ENCODE measurements at places on chromosomes 6 and 20.

- DNase-seq, result no peak
Observed at GRCh38 chr6:35173427-35174087, 32.4 kb upstream of the TCP11 start.

DNA sequence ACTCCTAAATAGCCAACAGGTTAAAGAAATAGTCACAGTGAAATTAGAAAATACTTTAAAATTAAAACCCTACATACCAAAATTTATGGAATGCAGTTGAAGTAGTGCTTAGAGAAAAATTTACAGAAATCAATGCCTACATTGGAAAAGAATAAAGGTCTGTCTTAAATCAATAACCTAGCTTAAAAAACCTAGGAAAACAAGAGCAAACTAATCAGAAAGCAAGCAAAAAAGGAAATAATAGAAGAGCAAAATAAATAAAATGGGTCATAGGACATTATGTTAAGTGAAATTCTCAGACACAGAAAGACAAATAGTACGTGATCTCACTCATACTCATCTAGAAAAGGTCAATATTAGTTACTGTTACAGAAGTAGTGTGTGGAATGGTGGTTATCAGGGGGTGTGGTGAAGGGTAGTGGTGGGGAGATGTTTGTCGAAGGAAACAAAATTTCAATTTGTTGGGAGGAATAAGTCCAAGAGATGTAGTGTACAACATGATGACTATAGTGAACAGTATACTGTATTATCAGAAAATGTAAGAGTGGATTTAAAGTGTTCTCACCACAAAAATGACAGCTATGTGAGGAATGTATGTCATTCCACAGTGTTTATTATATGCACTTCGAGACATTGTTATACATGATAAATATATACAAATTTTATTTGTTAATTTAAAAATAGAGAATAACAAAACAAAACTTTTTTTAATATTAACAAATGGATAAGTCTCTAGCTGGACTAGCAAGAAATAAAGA lies 423.6 kb downstream of the CDH26 start:
- DNase-seq, result no peak

GRCh38 chr20:20687319-20687718 lies 25.1 kb downstream of the RALGAPA2 start:
- no peak for DNase-seq

DNA sequence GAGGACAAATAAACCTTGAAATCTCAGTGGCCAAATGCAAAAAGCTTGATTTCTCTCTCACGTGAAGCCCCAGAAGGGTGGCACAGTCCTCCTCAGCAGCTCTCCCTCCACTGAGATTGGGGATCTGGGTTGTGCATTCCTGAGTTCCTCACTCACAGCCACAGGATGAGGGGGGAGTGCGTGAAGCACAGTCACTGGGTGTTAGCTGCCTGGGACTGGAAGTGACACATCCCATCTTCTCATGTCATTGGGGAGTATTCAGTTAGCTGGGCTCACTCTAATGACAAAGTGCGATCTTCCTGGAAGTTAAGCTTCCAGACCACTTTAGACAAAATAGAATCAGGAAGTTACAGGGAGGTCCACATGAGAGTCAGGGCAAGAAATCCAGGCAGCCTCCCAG lies 192.2 kb upstream of the LRFN2 start:
- no peak for DNase-seq

DNA sequence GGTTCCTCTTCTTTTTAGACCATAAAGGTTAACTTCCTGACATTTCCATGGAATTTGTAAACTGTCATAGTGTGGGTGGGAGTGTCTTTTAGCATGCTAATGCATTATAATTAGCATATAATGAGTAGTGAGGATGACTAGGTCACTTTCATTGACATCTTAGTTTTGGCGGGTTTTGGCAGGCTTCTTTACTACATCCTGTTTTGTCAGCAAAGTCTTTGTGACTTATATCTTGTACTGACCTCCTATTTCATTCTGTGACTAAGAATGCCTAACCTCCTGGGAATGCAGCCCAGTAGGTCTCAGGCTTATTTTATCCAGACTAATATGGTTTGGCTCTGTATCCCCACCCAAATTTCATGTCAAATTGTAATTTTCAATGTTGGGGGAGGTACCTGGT lies 149.6 kb upstream of the SYNCRIP start:
- no peak for DNase-seq

- DNase-seq, result no peak
Observed at GRCh38 chr20:17971300-17972013, 2.6 kb downstream of the MGME1 start.

DNA sequence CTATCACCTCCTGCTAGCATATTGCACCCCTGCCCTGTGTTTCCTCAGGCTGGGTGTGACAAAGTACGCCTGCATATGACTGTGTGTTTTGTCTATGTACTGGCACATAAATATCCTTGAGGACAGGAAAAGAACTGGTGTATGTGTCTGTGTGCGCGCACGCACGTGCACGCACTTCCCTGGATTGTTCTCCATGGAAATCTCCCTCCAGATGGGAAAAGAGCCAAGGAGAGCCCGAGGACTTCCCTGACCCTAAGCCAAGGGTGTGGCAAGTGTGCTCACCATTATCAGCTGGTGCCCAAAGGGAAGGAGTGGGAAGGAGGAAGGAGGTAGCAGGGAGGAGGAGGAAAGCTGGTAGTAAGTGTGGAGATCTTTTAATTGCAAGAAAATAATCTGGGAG lies 117.6 kb downstream of the HIVEP2 start:
- no peak for DNase-seq

DNA sequence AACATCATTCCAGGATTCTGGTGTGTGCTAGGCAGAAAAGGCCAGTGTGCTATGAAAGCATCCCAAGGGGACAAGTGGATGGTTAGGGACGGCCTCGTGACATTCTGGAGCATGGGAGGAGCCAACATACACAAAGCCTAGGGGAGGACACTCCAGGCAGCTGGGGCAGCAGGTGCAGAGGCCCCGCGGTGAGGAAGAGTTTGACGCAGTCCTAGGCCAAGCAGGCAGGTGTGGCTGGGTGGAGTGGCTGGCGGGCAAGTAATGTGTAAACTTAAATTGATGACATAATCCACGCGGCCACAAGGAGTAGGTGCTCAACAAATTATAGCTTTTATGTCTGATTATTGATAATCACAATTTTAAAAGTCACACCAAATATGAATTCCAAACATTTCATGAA lies 93.6 kb downstream of the TMEM242 start:
- no peak for DNase-seq

DNA sequence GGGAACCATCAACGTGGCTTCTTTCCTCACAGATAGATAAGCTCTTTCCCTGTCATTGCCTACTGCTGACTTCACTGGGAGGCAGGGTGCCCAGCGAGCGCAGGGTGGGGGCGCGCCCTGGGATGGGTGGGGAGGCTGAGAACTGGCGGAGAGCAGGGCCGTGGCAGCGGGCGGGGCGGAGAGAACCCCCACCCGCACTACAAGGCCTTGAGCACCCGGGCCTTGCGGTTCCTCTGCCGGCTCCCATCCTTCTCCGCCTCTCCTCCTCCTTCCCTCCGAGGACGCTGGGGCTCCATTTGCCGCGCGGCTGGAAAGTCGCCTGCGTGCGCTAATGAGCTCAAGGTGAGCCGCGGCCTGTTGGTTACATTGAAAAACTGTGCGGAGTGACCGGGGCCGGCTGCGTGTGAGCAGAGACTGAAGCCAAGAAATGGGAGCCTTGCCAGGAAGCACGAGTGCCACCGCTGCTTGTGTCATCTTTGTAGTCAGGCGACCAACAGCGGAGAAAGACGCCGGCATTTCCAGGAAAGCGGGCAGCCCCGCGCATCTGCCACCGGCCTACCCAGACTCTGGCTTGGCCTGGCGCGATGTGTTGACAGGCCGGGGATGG lies 963.5 kb upstream of the SLC35B3 start:
- DNase-seq, result no peak

GRCh38 chr20:31968291-31969126 lies 558 bp downstream of the XKR7 start:
- peak; percentile 98 for DNase-seq

GRCh38 chr6:169998457-169998856 lies 247.0 kb downstream of the ERMARD start:
- no peak for DNase-seq

- DNase-seq, result no peak
Observed at GRCh38 chr20:15060265-15061060, 723.1 kb upstream of the FLRT3 start.

GRCh38 chr20:54132612-54133433 lies 41.0 kb downstream of the CYP24A1 start:
- peak; percentile 8 for DNase-seq

DNA sequence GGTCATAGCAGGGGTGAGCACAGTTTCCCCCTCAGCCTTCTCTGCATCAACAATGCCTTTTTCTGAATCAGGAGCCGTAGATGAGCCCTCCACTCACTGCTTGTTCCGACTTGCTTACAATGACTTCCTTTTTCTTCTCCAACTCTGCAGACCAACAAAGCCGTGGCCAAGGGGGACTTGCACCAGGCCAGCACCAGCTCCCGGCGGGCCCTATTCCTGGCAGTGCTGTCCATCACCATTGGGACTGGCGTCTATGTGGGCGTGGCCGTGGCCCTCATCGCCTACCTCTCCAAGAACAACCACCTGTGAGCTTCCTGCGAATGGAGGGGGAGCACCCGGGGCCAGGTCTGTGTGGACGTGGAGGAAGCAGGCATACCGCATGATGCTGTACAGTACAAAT lies 195.8 kb downstream of the SYNDIG1 start:
- no peak for DNase-seq

- no peak for DNase-seq
Observed at GRCh38 chr6:19501737-19502245, 335.4 kb upstream of the ID4 start.

- DNase-seq, result no peak
Observed at GRCh38 chr20:52727740-52728456, 244.3 kb upstream of the TSHZ2 start.

GRCh38 chr6:51996296-51996947 lies 91.0 kb downstream of the PKHD1 start:
- DNase-seq, result no peak

DNA sequence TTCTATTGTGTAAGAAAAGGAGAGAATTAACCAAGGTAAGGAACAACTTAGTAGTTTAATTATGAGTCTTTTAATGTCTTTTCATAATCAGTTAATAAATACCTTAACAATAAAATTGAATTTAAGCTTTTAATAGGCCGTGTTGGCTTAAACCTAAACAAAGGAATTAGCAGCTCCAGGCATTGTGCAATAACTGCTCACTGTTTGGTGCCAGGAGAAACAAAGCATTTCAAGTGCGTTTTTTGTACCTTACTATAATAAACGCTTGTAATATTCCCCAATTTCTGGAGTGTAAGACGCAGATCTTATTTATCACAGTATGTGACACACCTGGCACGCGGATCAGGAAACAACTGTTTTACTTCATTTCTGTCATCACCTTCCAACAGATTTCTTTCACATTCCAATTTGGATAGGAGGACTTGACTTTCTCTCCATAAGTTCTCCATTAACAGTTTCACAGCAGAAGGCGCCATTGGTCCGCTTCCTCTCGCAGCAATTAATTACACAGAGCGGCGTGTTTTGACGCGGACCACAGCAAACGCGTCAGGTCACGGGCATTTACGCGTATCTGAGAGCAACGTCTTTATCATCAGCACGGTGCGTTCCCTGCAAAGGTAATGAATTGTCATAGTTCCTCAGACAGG lies 335.8 kb upstream of the NT5E start:
- DNase-seq, result no peak

GRCh38 chr20:18571578-18571977 lies 4.3 kb downstream of the SMIM26 start:
- DNase-seq, result no peak

- DNase-seq, result no peak
Observed at GRCh38 chr6:114052141-114052540, 81.2 kb upstream of the HDAC2 start.

DNA sequence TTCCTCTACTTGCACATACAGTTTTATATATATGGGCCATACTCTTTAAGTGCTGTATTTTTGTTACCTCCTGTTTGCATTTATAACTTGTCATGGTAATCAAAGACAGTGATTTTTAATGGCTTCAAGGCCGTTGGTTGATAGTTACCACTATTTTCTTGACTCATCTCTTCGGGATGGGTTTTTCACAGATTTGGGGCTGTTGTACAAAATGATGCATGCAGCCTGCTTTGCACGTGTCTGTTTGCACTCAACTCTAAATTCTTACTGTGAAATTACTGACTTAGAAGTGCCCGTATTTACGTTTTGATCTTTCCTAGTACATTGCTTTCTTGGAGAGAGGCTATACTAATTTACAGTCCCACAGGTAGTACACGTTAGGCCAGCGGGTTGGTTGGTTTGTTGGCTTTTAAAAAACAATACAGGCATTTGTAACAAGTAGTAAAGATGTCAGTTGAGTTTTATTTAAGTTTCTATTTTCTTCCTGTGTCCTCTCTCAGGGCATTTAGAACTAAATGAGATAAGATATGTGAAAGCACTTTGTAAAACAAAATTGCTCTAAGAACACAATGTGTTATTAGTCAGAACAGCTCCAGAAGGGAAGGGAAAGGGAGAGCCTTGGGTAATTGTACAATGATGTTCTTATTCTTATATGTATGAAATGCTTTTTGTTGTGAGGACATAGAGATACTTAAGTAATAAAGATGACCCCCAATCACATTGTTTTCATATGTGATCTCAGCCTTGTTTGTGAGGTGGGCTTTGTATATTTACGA lies 11.7 kb downstream of the JARID2 start:
- DNase-seq, result no peak

DNA sequence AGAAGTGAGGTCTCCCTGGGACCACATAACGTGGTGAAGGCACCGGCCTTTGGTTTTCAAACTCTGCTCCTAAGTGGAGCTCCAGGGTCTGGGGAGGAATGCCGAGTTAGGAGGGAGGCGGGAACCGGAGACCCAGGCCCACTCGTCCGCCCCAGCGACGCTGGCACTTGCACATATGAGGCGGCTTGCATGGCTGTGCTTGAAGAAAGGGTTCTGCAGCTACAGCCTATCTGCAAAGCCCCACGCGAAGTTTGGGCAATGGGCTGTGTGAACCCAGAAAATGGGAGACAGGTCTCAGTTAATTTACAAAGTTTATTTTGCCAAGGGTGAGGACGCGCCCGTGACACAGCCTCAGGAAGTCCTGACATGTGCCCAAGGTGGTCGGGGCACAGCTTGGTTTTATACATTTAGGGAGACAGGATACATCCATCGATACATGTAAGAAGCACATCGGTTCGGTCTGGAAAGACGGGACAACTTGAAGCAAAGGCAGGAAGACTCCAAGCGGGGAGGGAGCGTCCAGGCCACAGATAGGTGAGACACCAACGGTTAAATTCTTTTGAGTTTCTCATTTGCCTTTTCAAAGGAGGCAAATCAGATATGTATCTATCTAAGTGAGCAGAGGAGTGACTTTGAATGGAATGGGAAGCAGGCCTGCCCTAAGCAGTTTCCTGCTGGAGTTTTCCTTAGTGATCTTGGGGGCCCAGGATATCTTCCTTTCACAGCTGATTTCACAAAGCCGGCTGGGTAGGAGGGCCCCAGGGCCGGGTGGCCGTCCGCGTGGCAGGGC lies 782 bp upstream of the PCMTD2 start:
- DNase-seq, result no peak

DNA sequence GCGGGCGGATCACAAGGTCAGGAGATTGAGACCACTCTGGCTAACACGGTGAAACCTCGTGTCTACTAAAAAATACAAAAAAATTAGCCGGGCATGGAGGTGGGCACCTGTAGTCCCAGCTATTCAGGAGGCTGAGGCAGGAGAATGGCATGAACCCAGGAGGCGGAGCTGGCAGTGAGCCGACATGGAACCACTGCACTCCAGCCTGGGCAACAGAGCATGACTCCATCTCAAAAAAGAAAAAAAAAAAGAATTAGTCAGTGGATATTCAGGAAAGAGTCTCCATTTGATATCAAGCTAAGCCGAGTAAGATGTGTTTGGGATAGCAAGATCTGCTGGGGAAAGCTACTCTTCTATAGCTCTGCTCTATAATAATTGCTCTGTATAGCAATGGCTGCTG lies 41.0 kb downstream of the MOCS1 start:
- DNase-seq, result no peak

- no peak for DNase-seq
Observed at GRCh38 chr6:156131221-156131903, 645.8 kb upstream of the ARID1B start.
